ENCODE measurements at places on chromosomes 12 and 14.

DNA sequence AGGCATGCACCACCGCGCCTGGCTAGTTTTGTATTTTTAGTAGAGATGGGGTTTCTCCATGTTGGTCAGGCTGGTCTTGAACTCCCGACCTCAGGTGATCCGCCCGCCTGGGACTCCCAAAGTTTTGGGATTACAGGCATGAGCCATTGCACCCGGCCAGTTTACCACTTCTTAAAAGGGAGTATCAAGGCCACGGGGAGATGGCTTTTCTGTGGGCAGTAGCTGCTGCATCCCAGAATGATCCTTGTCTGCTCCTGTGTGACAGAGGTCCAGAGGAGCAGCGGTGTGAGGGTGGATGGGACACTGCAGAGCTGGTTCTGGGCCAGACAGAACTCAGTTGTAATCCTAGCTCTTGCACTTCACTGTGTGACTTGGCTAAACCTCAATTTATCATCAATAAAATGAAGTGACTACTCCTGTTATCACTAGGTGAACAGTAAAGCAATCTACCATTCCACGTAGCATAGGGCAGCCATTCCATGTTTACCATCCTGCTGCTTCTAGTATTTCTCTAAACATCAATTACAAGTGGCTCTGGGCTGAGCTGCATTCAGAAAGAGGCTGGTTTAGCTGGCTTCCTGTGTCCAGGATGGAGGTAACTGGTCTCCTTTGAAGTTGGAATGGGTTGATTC lies 3.0 kb upstream of the NPFF start:
- H3K36me3 ChIP-seq = peaks cover 37% of the 10 kb centered on the region
- H3K4me1 ChIP-seq = peaks cover 44% of the 10 kb centered on the region
- H3K27ac ChIP-seq = no peak overlapping the region

GRCh38 chr12:12908252-12908651 lies 16.9 kb downstream of the GPRC5A start:
- no peak for DNase-seq
- no peaks in the 10 kb centered on the region for H3K27me3 ChIP-seq
- H3K27ac ChIP-seq = peak overlapping the region; percentile 63
- H3K36me3 ChIP-seq = peaks cover 25% of the 10 kb centered on the region
- no peak overlapping the region for H3K4me3 ChIP-seq
- H3K4me1 ChIP-seq = peaks cover 63% of the 10 kb centered on the region

- peaks cover 26% of the 10 kb centered on the region for H3K36me3 ChIP-seq
- no peak overlapping the region for H3K27ac ChIP-seq
- H3K4me1 ChIP-seq = no peaks in the 10 kb centered on the region
These were observed 6.8 kb downstream of the ACAD10 start for GRCh38 chr12:111692575-111693210.

DNA sequence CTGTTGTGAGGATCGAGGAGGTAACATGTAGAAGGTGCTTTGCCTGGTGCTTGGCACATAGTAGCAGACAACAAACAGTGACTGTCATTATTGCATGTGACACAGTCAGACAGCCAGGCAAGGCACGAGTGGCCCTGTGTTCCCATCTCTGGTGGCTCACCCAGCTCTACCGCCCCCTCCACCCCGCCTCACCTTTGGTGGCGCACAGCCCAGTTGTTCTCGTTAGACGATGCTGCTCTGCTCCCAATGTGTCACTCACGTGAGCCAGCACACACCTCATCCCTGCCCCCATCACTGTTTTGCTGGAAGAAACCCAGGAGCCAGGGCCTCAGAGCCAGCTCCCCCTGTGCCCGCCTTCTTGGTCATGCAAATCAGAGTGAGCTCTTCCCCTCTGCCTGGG lies 113.3 kb downstream of the CALM1 start:
- DNase-seq = no peak
- no peak overlapping the region for H3K27ac ChIP-seq
- no peak overlapping the region for H3K4me3 ChIP-seq
- H3K27me3 ChIP-seq = no peaks in the 10 kb centered on the region

- H3K27me3 ChIP-seq = no peaks in the 10 kb centered on the region
- H3K36me3 ChIP-seq = no peaks in the 10 kb centered on the region
- H3K4me1 ChIP-seq = no peaks in the 10 kb centered on the region
- peak overlapping the region; percentile 60 for H3K27ac ChIP-seq
- peak overlapping the region; percentile 75 for H3K4me3 ChIP-seq
These were observed 748 bp upstream of the ACVRL1 start for GRCh38 chr12:51906430-51907082.

DNA sequence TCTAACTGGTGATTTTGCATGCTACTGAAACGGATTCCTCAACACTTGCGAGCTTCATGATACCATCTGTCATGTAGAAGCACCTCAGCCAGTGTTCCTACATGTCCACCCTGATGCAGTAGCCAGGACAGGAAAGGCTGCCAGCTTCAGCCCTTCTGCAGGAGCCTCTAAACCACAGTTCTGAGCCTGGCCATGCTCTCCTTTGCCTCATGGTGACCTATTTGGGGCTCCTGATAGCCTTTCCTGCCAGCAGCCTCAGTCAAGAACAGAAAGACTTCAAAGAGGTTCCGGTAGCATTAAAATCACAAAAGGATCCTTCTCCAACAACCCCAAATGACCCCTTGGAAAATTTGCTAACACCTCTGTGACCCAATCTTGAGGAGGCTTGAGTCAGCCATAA lies 96.0 kb downstream of the CNTN1 start:
- no peaks in the 10 kb centered on the region for H3K36me3 ChIP-seq
- no peaks in the 10 kb centered on the region for H3K4me1 ChIP-seq
- no peak for DNase-seq
- no peak overlapping the region for H3K4me3 ChIP-seq

DNA sequence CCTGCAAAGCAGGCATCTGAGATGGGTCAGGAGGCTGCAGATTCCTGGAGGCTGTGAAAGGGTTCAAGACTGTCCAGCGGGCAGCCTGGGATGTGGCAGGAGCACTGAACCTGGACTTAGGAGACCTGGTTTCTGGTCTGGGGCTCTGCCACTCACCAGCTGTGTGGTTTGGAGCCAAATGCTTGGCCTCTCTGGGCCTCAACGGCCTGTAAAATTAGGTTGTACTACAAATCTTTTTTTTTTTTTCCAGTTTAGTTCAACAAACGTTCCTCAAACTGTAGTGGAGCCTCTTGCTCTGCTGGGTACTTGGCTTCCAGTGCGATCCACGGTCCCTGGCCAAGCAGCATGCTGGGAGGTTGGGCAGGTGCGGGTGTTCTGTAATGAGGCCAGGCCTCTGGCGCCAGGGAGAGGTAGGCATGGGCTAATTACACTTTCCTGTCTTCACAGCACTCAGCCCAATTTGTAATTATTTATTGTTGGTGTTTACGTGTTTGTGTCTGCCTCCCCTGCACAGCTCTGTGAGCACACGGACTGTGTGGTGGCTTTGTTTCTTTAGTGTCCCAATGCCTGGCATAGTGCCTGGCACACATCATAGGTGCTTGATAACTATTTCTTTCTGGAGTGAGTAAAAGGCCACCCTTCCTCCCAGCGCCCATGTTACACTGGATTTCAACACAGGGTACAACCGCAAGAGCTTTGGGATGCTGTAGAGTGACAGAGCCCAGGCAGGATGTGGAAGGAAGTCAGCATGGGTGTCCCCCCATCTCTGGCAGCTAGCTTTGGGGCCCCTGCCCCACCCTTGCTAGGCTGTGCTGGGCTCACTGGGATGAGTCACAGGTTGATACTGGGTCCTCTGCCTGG lies 5.8 kb upstream of the KRT80 start:
- no peak overlapping the region for H3K4me3 ChIP-seq
- H3K27ac ChIP-seq = no peak overlapping the region
- peaks cover 22% of the 10 kb centered on the region for H3K4me1 ChIP-seq
- H3K27me3 ChIP-seq = no peaks in the 10 kb centered on the region
- DNase-seq = no peak
- H3K36me3 ChIP-seq = no peaks in the 10 kb centered on the region

GRCh38 chr14:94120667-94121340 lies 8.6 kb downstream of the IFI27L2 start:
- H3K4me3 ChIP-seq = no peak overlapping the region
- H3K27ac ChIP-seq = no peak overlapping the region
- H3K27me3 ChIP-seq = no peaks in the 10 kb centered on the region
- H3K36me3 ChIP-seq = no peaks in the 10 kb centered on the region
- H3K4me1 ChIP-seq = no peaks in the 10 kb centered on the region

DNA sequence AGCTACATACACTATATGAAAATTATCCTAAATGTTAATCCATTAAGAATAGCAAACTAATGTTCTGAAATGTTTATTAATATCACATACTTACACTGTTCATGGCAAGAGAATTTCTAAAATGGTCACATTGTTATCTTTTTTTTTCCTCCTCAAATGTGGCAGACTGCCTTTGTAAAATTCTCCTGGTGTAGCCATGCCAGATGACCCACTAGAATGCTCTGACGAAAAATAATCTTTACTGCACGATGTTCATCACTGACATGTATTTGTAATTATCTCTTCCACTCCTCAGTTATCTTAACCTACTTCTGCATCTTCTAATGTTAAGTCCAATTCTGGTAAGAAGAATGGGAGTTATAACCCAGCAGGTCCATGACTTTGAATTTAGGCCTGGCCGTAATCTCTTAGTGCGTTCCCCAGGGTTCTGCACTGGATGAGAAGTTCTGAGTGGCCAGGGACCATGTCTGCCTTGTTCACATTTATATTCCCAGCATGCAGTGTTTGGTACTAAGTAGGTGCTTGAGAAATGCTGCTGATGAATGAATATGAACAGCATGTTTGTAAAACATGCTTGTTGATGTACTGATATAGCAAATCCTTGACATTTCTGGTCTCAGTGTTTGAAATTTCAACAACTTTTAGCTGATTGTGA lies 46.7 kb downstream of the NOPCHAP1 start:
- no peaks in the 10 kb centered on the region for H3K36me3 ChIP-seq
- no peaks in the 10 kb centered on the region for H3K27me3 ChIP-seq
- peak overlapping the region; percentile 68 for H3K27ac ChIP-seq
- H3K4me1 ChIP-seq = no peaks in the 10 kb centered on the region
- H3K4me3 ChIP-seq = no peak overlapping the region

DNA sequence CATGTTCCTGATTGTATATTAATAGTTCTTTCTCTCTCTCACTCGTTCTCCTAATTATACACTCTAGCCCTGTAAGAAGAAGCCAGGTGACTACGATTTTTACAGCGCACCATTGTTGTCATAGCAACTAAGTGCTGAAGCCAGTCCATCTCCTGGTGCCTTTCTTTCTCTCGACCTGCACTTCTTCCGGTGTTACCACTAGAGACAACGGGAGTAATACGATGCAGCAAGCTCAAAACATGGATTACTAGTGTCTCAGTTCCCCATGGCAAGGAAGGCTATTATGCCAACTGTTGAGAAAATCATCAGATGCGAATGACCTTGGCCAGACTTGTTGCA lies 40.8 kb upstream of the DCD start:
- H3K36me3 ChIP-seq = no peaks in the 10 kb centered on the region
- H3K27me3 ChIP-seq = no peaks in the 10 kb centered on the region
- DNase-seq = no peak
- H3K27ac ChIP-seq = no peak overlapping the region
- no peak overlapping the region for H3K4me3 ChIP-seq

GRCh38 chr12:101670007-101670671 lies 27.3 kb upstream of the CHPT1 start:
- no peaks in the 10 kb centered on the region for H3K27me3 ChIP-seq
- H3K4me1 ChIP-seq = no peaks in the 10 kb centered on the region
- DNase-seq = no peak
- no peaks in the 10 kb centered on the region for H3K36me3 ChIP-seq
- no peak overlapping the region for H3K4me3 ChIP-seq
- no peak overlapping the region for H3K27ac ChIP-seq

DNA sequence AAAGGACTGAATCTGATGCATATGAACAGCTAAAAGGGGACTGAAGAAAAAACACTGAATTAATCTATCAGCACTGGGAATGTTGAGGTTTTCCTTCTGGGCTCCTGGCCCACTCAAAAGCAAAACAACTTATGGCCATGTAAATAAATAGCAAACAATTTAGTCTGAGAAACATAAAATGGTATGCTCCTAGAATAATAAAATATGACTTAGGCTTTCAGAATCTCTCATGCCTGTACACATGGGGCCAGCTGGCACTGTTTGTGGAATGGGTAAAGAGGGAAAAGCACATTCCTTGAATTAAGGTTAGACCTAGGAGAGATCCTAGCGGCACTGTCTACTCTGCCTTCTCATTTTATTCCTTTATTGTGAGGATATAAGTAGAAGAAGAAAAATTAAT lies 6.2 kb downstream of the KLHDC2 start:
- H3K36me3 ChIP-seq = peaks cover 34% of the 10 kb centered on the region
- no peaks in the 10 kb centered on the region for H3K27me3 ChIP-seq
- DNase-seq = no peak
- H3K27ac ChIP-seq = no peak overlapping the region

DNA sequence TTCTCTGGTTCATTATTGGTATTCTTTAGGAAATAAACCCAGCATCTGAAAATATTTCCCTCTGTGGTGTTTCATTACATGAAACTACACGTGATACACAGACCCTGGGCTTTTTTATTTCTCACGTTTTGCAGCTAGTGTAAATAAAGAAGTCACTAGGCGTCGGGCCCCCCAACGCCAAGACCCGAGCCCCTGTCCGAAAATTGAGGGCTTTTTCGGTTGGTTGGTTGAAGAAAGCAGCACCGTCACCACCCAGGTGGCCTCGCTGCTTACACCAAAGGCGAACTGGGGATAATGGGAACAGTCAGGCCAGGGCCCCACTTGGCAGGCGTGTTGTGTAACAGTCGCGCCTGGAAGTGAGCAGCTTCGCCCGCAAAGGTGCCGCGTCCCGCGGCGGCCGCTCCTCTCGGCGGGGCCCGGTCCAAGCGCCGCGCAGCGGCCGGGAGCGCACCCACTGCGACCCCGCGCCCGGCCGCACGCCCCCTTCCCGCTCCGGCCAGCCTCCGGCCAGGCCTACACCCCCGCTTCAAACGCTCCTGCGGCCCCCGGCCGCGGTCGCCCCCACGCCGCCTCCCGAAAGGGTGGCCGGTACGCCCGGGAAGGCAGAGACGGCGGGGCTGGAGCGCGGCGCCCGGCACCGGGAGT lies 1.2 kb downstream of the DUSP16 start:
- H3K27me3 ChIP-seq = no peaks in the 10 kb centered on the region
- DNase-seq = peak; percentile 16
- H3K36me3 ChIP-seq = no peaks in the 10 kb centered on the region
- peak overlapping the region; percentile 99 for H3K27ac ChIP-seq

DNA sequence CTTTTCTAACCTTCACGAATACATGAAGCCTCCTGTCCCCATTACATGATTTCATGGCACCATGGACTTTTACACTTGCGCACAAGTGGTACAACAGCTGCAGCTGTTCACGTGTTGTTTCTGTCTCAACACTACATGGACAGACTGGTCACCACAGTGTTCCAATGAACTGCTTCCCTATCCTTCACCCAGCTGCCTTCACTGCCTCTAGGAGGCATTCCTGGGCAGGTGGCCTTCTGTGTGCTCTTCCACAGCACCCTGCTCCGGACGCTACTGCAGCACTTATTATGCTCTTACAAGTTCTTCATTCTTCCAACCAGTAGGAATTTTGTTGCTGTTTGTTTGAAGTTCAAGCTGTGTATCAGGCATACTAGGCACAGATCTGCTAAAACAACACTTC lies 1.5 kb downstream of the MTERF2 start:
- no peaks in the 10 kb centered on the region for H3K36me3 ChIP-seq
- H3K27me3 ChIP-seq = no peaks in the 10 kb centered on the region
- no peak overlapping the region for H3K4me3 ChIP-seq
